Activated CD8-positive, alpha-beta memory T cell treated with anti-CD3 and anti-CD28 coated beads, Interleukin-2, amount 50 U/mL, for 48 hours (primary cell): ENCODE measurements at places on chromosomes 16 and 17.

- DNase-seq = no peak
These were observed 216.7 kb downstream of the C16orf78 start for GRCh38 chr16:49590166-49590871.

GRCh38 chr16:200388-200787 is 20.1 kb downstream of the HBQ1 start:
- no peak for DNase-seq

DNA sequence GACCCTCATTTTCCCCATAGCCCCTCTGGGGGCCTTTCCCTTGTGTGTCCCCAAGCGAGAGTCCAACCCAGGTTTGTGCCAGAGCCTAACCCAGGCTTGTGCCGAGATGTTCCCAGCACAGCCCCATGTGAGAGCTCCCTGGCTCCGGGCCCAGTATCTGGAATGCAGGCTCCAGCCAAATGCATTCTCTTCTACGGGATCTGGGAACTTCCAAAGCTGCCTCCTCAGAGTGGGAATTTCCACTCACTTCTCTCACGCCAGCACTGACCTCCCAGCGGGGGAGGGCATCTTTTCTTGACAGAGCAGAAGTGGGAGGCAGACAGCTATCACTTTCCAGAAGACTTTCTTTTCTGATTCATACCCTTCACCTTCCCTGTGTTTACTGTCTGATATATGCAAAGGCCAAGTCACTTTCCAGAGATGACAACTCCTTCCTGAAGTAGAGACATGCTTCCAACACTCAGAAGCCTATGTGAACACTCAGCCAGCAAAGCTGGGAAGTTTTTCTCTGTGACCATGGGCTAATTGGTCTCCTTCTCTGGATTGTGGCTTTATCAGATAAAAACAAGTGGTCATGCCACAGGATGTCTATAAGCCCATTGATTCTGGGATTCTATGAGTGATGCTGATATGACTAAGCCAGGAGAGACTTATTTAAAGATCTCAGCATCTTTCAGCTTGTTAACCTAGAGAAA is 2.5 kb upstream of the CCL2 start:
- DNase-seq = no peak

DNA sequence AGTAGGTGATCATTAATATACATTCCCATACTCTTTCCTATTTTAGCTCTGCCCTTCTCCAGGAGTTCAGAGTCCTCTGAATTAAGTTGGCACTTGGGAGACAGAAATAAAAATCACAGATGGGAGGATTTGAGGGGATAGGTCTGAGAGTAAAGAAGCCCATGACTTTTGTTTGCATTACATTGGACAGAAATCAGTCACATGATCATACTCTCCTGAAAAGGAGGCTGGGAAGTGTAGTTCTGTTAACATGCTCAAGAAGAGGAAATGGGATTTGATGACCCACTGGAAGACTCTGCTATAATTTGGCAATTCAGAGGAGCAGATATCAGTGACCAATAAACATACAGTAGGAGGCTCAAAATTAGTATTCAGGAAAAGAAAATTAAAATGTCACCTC is 674.9 kb upstream of the C16orf82 start:
- no peak for DNase-seq

DNA sequence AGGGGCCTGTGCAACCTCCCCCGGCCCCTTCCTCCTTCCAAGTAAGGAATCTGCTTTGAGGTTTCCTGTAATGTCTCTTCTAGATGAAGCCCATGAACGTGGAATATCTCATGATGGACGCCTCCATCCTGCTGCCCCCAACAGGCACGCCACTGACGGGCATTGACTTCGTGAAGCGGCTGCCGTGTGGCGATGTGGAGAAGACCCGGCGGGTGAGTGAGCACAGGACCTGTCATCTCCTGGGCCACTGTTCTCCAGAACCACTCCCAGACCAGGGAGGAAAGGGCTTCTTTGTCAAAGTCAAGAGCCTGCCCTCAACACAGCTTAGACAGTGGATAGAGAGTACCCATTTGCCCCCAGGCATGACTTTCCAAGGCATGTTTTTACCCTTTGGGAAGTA is 107.1 kb downstream of the CLEC16A start:
- no peak for DNase-seq

DNA sequence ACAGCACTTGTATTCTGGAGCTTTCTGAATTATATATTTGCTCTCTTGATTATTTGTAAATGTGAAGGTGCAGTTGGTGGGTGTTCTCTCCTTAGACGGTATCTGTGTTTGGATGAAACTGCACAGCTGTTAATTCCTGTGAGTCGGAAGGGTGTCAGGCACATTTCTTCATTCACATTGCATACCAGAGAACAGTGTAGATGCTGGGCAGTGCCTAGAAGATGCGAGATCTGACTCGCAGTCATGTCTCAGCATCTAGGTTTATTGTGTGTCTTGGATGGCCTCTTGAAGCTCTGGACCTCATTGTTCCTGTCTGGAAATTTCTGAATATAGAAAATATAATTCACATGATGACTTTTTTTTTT is 61.2 kb downstream of the CLEC16A start:
- DNase-seq = no peak

- no peak for DNase-seq
These were observed 6.8 kb downstream of the MYO1D start for GRCh38 chr17:32870027-32870670.

- no peak for DNase-seq
These were observed 67.9 kb downstream of the BCAS3 start for GRCh38 chr17:60745544-60745943.

DNA sequence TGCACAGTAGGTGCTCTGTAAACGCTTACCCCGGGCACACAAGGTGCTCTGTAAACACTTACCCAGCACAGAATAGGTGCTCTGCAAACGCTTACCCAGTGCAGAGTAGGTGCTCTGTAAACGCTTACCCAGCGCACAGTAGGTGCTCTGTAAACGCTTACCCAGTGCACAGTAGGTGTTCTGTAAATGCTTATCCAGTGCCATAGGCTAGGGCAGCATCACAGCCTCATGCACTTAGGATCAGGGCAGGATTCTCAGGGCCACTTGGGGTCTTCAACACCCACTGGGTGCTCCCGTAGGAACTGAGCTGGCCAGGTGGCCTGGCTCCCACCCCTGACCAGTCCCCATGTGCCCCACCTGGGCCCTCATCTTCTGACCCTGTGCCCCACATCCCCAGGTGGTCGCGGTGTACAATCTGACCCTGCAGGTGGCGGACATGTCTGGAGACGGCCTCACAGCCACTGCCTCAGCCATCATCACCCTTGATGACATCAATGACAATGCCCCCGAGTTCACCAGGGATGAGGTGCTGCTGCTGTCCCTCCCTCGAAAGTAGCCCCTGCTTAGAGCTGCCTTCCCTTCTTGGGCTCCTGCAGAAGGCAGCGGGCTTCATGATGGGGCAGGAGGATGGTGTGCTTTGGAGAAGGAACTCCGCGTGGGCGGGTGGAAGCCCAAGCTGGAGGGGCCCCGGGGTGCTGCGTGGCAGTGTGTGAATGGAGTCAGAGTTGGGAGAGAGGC is 13.1 kb downstream of the SLC22A31 start:
- peak; percentile 71 for DNase-seq
